ENCODE measurements at places on chromosomes 6 and 20. TPM values are rescaled to one million over a fixed set of nuclear protein-coding genes. Genes with fewer than 3 reads are reported as not detected.

The PROCR gene
- total RNA-seq = 181 TPM

The RIPPLY2 gene
- total RNA-seq = not detected

The PGC gene
- total RNA-seq = not detected

The MYL9 gene
- total RNA-seq = 3,095 TPM

The EFCAB8 gene
- total RNA-seq = 0.28 TPM

GRCh38 chr6:107179004-107179403 lies 63.7 kb upstream of the BEND3 start:
- DNase-seq = no peak

- no peak for DNase-seq
Observed at GRCh38 chr6:149499066-149499465, 14.3 kb upstream of the ZC3H12D start.

- DNase-seq = no peak
Observed at GRCh38 chr20:54107600-54108325, 37.4 kb upstream of the BCAS1 start.

GRCh38 chr6:83633609-83634008 lies 75.3 kb downstream of the SNAP91 start:
- no peak for DNase-seq

DNA sequence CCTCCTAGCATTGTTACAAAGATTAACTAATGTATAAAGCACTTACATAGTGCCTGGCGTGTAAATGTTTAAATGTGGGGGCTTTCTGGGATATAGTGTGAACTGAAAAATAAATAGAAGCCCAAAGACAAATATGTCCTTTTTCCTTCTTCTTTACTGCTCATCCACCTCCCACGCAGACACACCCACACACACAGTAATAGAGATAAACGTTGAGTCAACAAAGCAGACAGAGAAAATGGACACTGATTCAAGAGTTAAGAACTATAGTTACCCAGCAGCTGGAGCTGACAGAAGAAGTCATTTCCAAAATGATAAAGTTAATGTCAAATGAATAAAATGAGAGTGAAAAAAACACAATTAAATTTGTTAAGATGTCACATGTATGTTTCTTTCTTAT lies 68.3 kb downstream of the FHL5 start:
- no peak for DNase-seq

GRCh38 chr6:35015996-35016395 lies 125.1 kb downstream of the TCP11 start:
- no peak for DNase-seq

GRCh38 chr6:92510137-92510536 lies 909.2 kb downstream of the EPHA7 start:
- no peak for DNase-seq

DNA sequence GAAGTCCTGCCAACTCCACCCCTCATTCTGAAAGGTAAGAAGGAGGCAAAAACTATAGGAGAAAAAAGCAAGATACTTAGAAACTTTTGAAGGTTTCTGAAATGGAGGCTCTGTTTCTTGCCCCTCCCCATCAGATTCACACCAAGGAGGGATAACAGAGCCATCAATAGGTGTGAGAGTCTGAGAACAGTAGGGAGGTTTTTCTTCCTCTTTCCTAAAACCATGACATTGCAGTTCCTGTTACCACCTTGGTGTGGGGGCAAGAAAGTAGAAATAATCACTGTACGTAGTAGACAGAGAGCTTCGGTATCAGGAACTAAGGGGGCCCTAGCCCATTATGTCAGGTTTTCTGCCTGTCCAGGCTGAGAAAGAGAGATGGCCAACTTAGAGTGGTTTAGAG lies 333.3 kb upstream of the SYNCRIP start:
- no peak for DNase-seq

All from posterior vena cava (tissue), 2 donors.